Right ventricle myocardium superior (tissue), 1 donor: ENCODE measurements at places on chromosomes 13 and 19.

- no peak for DNase-seq
Observed at GRCh38 chr13:59666504-59666903, 497.2 kb downstream of the DIAPH3 start.

- DNase-seq: no peak
Observed at GRCh38 chr13:78160793-78161192, 242.2 kb upstream of the EDNRB start.

DNA sequence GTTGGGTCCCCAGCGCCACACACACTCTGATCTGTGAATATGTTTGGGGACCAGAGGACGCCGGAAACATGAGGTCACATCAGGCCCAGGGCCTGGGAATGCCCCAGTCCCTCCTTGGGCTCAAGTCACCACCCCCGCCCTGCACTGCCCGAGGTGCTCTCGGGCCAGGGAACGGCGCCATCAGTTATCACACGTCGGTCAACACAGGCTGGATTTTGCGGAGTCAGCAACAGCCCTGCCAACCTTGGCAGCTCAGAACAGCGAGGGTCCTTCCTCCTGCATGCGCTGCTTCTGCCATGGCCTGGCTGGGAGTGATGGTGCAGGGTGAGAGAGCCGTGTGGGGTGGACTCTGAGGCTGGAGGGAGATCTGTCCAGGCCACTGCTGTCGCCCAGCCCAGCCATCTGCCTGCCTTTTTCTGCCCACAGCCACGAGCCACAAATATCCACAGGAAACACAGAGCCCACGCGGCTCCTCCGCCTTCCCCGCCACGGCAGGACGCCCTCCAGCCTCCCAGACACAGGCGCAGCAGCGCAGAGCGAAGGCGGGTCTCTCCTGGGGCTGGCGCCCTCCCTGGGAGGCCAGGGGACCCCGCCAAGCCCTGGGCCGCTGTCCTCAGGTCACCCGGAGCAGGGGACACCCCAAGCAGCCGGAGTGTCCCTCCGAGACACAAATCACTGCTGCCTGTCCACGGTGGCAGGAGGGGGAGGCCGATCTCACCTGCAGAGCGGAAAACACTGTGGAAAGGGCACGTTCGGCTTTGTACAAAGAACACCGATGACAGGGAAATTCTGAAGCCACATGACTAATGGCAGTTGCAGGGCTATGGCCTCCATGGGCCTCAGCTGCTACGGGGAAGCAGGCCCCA lies 31.6 kb upstream of the CACTIN start:
- no peak for DNase-seq

- DNase-seq: no peak
Observed at GRCh38 chr19:3712663-3713611, 4.8 kb downstream of the TJP3 start.

GRCh38 chr13:113488283-113488682 lies 2.2 kb downstream of the DCUN1D2 start:
- DNase-seq: no peak

DNA sequence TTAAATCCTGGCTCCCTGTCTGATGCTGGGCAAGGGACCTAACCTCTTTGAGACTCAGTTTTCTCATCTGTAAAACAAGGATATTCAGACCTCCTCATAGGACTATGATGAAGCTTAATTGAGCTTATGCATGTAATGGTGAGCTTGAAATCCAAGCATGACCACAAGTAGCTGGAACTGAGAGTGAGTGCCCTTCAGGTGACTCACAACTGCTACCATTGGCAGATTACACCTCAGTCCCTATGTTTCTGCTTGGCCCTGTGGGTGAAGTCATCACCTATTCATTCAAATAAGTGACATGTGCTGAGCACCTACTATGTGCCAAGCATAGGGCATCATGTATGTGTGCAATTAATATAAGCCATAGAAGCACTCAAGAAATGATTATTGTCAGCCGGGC lies 25.7 kb downstream of the NOVA2 start:
- DNase-seq: no peak

- no peak for DNase-seq
Observed at GRCh38 chr19:38034492-38034860, 127.5 kb downstream of the SIPA1L3 start.

DNA sequence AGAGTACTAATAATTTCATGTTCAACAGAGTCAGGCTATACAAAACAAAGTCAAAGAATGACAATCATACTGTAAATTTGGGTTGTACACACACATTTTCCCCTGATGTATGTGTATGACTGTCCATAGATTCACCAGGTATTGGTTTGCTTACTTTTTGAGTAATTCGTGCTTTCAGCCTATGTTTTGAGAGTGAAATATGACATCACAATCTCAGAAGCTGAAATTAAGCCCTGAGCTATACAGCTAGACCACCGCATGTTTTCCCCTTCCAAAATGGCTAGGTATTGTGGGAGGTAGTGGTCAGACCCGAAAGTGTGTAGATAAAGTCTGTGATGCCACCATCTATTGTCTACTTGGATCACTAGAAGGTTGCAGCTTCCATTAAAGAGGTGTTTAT lies 102.8 kb downstream of the KATNAL1 start:
- DNase-seq: no peak

DNA sequence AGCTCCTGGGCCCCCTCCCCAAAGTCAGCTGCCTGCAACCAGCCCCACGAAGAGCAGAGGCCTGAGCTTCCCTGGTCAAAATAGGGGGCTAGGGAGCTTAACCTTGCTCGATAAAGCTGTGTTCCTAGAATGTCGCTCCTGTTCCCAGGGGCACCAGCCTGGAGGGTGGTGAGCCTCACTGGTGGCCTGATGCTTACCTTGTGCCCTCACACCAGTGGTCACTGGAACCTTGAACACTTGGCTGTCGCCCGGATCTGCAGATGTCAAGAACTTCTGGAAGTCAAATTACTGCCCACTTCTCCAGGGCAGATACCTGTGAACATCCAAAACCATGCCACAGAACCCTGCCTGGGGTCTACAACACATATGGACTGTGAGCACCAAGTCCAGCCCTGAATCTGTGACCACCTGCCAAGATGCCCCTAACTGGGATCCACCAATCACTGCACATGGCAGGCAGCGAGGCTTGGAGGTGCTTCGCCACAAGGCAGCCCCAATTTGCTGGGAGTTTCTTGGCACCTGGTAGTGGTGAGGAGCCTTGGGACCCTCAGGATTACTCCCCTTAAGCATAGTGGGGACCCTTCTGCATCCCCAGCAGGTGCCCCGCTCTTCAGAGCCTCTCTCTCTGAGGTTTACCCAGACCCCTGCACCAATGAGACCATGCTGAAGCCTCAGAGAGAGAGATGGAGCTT lies 4.7 kb upstream of the CEACAM5 start:
- no peak for DNase-seq
